AG08395 (cell line): ENCODE measurements at places on chromosomes 11 and 22.

- DNase-seq, result no peak
Measured at GRCh38 chr22:36830601-36831000, 13.8 kb upstream of the PVALB start.

- DNase-seq, result no peak
Measured at GRCh38 chr11:124943741-124944140, 7.9 kb upstream of the HEPACAM start.

GRCh38 chr22:37377927-37378326 is 49.4 kb downstream of the ELFN2 start:
- DNase-seq, result no peak

DNA sequence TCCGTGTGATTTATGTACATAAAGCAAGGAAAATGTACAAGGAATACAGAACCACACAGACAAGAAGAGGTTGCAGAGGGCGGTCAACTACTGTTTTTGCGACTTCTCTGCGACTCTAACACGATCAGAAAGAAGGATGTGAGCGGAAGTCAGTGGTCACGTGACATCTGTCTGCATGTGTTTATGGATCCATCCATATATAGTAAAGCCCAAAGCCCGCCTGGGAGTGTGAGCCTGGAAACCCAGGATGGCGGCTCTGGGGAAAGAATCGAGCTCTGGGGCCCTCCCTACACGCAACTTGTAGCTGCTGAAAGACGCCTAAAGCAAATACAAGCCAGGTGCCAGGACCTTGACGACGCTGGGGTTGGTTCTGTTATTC is 8.8 kb downstream of the OSBPL5 start:
- no peak for DNase-seq

- no peak for DNase-seq
Measured at GRCh38 chr11:71322192-71322735, 69.9 kb upstream of the SHANK2 start.

- DNase-seq, result no peak
Measured at GRCh38 chr11:65420506-65420905, 2.1 kb upstream of the NEAT1 start.
